ENCODE measurements at places on chromosomes 12 and 14. TPM values are rescaled to one million over a fixed set of nuclear protein-coding genes. Genes with fewer than 3 reads are reported as not detected.

- DNase-seq = no peak
These were observed 1.7 kb downstream of the AVIL start for GRCh38 chr12:57816855-57817151.

DNA sequence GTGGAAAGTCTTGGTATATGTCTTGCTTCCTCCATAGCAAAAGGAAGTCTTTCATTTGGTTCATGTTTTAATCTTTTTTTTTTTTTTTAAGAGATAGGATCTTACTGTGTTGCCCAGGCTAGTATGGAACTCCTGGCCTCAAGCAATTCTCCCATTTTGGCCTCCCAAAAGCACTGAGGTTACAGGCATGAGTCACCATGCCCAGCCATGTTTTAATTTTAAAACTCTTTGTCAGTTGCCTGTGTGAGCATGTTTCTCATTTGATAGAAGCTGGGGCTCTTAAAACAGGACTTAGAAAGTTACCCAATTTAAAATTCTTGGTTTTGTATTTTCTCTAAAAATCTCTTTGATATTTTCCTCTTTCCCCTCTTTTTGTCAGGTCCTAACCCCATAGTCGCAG, 45.0 kb upstream of the REP15 start:
- DNase-seq = no peak

GRCh38 chr12:42936991-42937390, 347.4 kb upstream of the PRICKLE1 start:
- no peak for DNase-seq

- peak; percentile 34 for DNase-seq
These were observed 76.6 kb upstream of the GNG2 start for GRCh38 chr14:51783765-51784164.

Gene TMTC3
- 15.5 TPM for total RNA-seq

Data from lung microvascular endothelial cell (primary cell).